ENCODE measurements at places on chromosomes 11 and 22.

- DNase-seq = peak; percentile 39
These were observed 49.5 kb downstream of the MCHR1 start for GRCh38 chr22:40728731-40729189.

DNA sequence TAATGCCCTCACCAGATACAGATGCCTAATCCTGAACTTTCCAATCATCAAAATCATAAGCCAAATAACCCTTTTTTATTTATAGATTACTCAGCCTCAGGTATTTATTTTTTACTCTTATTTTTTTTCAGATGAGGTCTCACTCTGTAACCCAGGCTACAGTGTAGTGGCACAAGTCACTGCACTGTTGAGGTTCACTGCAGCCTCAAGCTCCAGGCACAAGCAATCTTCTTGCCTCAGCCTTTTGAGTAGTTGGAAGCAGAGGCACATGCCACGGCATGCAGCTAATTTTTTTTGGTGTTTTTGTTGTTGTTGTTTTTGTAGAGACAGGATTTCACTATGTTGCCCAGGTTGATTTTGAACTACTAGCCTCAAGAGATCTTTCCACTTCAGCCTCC lies 49.5 kb downstream of the TTC28 start:
- no peak for DNase-seq

GRCh38 chr11:113862435-113862834 lies 12.9 kb downstream of the USP28 start:
- no peak for DNase-seq

DNA sequence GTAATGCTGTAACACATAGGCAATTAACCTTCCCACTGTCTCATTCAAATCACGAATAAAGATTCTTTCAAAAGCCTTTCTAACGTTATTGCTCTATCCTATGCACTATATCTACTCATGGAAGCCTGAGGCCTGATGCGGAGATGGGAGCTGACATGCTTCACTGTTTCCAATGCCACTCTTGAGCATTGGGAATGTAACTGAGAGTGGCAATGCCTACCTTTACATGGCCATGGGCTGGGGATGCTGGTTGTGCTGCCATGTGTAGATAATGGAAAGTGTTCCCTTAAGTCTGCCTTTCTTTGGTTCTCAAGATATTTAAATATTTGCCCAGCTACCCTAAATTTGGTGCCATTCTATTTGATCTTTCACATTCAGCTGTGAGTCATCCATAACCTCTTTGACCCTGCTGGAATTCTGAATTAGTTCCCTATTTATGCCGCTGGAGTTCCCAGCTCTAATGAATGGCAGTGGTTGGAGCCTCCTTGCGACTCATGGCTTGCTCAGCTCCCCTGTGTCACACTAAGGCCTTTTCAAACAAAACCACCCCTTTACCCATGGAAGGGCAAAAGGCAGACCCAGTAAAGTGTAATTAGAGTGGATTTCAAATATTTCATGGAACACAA lies 21.4 kb upstream of the DKK3 start:
- no peak for DNase-seq

- no peak for DNase-seq
These were observed 34.6 kb downstream of the PTPRJ start for GRCh38 chr11:48014917-48015316.

- DNase-seq = no peak
These were observed 23.2 kb downstream of the SHISAL1 start for GRCh38 chr22:44289414-44290171.

DNA sequence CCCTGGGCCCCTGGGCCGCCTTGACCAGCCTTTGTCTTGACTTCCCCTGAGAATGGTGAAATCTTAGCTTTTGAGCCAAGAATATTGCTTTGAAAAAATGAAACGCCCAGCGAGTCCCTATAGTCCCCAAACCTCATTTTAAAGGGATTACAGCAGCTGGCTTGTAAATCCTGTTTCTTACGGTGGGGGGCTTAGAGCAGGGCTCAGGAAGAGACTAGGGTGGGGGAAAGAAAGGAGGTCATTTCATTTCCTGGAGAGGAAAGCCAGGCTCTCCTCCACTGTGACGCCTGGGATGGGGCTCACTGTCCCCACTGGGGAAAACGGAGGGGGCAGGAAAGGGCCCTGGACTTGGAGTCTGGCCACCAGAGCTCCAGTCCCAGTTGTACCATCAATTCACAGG lies 72.2 kb upstream of the ALX4 start:
- no peak for DNase-seq

- DNase-seq = no peak
These were observed 82.2 kb downstream of the BUD13 start for GRCh38 chr11:116690611-116691010.

Data from mucosa of descending colon (tissue), 3 donors.